ENCODE measurements at places on chromosomes 11 and 22.

DNA sequence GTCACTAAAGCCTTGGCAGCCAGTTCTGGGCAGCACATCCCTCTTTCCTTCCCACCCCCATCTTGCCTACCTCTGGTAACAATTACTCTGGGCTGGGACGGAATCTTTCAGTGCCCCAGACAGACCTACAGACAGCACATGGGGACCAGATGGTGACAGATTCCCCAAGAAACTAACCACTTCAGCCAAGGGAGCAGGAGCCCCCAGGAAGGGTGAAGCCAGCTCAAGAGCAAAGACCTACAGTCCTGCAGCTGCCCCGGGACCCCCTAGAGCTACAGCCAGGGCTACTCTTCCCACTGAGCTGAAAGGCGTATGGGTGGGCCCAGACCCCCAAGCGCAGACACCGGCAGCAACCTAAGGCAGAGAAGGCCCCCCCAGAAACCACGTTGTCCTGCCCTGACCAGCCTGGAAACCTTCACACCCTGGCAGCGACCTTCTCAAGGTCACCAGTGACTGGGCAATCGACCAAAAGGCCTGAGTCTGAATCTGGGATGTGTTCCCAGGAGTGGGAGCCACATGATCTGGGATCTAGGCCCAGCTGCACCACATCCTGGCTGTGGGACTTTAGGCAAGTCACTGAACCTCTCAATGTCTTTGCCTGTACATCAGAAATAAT is 65.8 kb downstream of the LRRC32 start:
- no peak for DNase-seq

DNA sequence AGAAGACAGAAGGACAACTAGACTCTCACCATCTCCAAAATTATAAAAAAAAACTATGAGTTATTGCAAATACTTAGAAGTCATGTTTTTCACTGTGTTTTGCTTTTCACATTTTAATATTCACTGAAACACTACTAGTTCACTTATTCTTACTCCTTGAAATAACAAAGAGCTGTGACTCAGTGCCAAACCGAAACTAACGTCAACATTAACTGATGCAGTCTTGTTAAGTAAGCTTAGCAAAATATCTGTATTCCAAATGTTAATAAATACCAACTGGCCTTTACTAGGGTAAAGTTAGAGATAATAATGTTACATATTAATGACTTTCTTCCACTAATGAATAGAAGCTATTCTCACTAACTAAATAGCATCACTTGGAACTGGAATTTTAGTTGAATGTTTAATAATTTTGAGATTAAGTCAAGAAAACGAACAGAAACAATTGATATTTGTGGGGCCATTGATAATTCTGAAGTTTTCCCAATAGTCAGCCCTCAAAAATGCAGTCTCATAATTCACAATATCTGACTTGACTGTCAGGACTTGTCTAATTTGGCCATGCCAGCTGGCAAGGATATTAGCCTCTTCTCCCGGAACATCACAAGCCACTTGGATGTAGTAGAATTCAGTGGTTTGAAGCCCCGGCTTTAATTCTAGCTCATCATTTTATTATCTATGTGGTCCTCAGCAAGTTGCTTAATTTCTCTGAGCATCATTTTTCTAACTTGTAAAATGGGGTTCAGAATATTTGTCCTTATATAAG is 230.1 kb upstream of the DDI1 start:
- no peak for DNase-seq

DNA sequence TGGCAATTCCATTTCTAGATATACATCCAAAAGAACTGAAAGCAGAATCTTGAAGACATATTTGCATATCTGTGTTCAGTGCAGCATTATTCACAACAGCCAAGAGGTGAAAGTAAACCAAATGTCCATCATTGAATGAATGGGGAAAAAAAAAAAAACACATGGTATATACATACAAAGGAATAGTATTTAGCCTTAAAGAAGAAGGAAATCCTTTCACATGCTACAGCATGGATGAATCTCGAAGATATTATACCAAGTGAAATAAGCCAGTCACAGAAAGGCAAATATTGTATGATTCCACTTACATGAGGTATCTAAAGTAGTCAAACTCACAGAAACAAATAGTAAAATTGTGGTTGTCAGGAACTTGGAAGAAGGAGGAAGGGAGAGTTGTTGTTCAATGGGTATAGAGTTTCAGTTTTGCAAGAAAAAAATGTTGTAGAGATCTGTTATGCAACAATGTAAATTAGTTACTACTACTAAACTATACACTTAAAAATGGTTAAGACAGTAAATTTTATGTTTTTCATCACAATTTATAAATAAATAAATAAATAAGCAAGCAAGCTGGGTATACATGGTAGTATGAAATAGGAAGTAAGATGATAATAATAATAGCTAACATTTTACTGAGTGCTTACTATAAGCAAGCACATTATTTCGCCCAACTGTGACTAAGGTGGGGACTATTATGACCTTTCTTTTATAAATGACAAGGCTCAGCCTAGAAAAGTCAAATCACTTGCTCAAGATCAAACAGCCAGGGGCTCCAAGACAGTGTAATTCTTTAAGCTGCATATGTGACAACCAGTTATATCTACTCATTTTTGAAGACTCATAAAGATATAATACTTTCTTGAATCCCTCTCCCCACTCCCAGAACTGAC is 50.0 kb downstream of the FAM168A start:
- no peak for DNase-seq

GRCh38 chr22:43437871-43438475 is 26.2 kb downstream of the MPPED1 start:
- no peak for DNase-seq

- no peak for DNase-seq
Observed at GRCh38 chr11:8206251-8207079, 37.6 kb upstream of the RIC3 start.

GRCh38 chr22:22952531-22953280 is 65.1 kb downstream of the IGLL5 start:
- DNase-seq, result no peak

DNA sequence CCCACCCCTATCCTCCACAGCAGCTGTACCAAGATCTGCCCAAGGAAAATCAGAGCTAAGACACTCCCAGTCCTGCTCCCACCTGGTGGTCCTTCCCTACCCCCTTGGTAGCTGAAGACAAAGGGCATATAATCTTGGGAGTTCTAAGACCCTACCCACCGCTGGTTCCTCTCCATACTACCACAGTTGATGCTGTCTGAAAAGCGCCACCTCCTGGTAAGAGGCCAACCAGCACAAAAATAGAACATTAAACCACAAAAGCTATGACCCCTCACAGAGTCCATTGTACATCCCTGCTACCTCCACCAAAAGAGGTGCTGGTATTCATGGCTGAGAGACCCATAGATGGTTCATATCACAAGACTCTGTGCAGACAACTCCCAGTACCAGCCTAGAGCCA is 161.5 kb upstream of the ARHGAP42 start:
- no peak for DNase-seq

- no peak for DNase-seq
Observed at GRCh38 chr11:47070769-47071168, 105.9 kb downstream of the ARFGAP2 start.

GRCh38 chr11:106914409-106914808 is 103.9 kb downstream of the GUCY1A2 start:
- no peak for DNase-seq

- no peak for DNase-seq
Observed at GRCh38 chr11:90250970-90251369, 28.1 kb upstream of the CHORDC1 start.

DNA sequence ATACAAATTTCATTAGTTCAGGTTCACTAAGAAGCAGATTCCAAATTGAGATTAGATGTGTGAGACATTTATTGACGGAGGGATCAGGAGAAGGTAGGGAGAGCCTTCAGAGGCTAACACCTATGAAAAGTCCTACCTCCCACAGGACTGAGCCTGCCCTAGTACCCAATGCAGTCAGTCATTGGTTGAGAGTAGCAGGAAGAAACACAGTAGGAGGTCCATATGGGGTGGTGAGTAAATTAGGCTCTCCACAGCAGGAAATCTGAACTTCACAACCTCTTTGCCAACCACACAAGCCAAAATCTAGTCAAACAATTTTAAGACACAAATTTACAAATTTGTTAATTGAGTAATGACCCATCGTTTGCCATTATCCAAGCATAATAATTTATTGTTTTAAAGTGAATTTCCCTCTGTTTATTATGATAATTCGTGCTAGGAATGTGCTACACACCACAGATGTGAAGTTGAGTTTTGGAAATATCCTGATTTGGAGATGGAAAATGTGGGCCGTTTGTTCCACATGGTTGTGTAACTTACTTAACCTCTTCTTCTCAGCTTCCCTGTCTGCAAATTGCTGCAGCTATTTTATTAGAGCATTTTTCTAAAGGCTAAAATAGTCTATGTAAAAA is 542.1 kb downstream of the ETS1 start:
- DNase-seq, result no peak

DNA sequence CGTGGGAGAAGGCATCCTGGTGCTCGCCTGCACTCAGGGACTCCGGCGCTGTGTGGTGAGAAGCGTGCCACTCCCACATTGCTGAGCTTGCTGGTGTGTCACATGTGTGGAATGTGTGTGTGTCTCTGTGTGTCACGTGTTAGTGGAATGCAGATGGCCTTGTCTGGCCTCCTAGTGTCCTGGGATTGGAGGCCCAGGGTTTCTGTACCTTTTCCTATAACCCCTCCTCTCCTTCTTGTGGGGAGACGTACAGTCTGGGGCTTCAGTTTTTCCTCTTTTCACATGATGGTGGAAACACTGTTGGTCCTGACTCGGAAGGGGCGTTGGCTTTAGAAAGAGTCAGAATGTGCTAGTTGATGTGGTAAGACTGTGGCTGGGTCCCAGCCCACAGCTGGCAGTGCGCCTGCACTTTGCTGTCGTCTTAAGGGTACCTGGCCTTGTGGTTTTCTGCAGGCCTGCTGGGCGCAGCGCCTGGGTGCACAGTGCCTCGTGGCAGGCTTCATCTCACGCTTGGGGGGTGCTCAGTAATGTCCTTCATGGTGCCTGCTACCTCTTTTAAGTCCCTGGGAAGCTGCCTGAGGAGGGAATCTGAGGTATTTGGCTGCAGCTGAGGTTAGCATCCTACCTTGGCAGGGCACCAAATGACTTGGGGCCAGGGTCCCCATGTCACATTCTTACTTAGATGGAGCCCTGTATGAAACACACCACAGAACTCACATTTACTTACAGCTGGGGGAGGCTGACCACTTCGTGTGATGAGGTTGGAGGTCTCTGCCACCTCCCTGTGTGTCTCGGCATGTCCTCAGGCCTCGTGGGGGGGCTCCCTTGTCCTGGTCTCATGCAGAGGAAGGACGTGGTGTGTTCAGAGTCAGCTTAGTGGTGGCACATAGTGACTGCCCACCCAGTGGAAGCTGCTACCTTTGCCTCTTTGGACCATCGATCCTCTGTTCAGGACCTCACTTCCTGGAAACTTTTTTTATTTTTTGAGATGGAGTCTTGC is 61.9 kb downstream of the MED15 start:
- DNase-seq, result no peak

DNA sequence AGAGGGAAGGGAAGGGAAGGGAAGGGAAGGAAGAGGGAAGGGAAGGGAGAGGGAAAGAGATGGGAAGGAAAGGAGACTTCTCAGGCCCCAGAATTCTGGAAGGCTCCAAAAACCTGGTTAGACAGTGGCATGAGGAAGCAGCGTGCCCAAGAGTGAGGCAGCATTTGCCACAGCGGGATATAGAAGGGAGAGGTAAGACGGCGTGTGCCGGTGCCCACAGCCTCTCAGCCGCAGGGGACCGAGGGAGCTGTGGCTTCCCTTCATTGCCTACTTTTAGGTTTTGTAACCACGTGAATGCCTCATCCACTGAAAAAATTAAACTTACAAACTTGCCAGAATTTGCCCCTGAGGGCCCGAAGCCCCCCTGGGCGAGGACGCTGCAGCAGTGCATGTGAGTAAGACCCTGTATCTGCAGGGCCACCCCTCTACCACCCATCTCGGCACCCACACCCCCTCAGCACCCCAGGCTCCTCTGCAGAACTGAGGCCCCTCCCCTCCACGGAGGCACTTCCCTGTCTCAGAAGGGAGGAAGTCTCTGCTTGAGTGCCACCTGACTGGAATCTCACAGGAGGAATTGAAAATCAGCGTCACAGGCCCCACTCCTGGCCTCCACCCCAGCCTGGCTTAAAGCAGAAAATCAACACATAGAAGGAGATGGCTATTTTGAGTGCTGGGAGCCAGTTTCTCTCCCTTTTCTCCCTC is 58.1 kb downstream of the LINC01488 start:
- DNase-seq, result no peak

DNA sequence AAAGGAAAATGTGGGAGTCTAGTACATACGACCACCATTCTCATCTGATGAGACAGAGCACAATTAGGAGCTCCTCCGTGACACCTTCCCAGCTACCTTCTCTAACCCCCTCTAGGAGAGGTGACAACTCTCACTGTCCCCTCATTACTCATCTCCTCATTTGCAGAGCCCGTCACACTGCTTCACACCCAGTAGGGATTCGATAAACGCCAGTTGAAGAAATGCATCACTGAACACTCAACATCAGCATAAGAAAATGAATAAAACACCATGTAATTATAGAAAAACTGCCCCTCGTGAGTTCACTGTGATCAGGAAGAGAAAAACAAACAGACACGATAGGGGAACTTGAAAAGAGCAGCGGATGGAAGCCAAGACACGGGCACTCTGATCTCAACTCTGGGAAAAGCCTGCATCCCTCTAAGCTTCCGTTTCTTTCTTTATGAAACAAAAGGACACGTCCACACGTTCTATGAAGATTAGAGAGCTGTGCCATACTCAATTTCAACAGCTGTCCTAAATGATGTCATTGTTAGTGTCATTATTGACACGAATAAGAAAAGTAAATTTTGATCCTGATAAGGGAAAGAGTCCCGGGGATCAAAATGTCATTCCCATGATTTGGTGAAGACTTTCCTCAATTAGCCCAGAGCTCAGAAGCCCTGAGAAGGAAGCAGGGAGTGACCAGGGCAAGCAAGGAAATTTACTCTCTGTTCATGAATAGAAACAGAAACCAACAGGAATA is 356.9 kb downstream of the LARGE1 start:
- DNase-seq, result no peak

DNA sequence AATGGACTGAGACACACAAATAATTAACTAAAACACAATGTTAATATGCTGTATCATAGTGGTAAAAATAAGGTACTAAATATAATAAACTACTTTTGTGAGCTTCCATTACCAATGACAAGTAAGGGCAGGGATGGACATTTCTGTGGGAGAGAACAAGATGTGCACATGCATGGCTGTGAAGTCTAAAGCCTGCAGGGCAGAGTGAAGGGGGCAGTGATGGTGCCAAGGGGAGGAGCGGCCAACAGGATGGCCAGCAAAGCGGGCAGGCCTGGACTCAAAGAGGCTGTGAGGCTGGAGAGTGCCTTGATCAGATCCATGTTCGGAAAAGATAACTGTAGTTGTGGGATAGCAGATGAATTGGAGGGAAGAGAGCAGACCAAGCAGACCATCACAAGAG is 12.5 kb downstream of the DESI1 start:
- DNase-seq, result no peak

GRCh38 chr11:61338783-61339489 is 5.9 kb downstream of the TKFC start:
- DNase-seq, result no peak

- no peak for DNase-seq
Observed at GRCh38 chr22:38347944-38348750, 30.9 kb upstream of the CSNK1E start.
